ENCODE measurements at places on chromosomes 1 and 21.

DNA sequence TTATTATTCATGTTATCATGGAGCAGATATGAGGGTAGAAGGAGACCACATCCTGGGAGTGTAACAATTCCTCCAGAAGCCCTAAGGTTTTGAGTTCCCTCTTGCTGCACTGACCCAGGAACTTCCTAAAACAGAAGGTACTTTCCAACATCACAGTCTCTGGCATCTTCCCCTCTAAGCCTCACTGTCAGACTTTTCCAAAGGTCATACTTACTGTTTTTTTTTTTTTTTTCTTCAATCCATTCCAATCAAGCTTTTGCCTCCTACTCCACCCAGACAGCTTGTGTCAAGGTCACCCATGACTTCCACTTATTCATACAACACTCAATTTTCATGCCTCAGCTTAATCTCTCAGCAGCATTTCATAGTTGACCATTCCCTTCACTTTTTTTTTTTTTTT lies 18.4 kb upstream of the UQCRHL start:
- no peak for DNase-seq

DNA sequence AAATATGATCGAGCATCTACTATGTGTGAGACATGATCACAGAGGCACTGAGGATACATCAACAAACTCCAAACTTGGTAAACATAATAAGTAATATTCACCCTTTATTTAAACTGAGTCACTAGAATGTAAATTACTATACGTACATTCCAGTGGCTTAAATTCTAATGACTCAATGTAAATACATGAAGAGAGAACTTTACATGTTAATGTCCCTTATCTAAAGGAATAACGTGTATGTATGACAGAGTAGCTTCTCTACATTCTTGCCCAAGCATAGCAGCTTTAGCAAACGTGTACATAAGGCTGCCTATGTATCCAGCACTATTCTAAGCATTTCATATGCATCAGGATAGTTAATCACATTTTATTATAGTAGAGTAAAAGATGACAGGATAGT lies 111.8 kb upstream of the CYYR1 start:
- DNase-seq = no peak

DNA sequence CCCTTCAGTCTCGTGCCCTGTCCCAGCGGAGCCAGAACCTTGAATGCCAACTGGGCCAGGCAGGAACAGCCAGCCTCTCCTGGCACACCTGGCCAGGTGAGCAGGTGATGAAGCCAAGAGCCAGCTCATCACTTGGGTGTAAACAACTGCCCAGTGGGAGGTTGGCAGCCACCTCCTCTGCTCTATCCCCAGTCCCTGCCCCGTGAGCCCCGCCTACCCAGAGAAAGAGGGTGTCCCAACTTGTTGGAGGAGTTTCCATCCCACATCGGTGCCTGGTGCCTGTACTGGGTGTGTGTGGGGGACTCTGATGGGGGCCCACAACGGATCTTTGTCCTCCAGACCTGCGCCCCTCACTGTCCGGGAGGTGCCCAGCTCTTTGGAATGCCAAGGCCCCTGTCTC lies 17.8 kb upstream of the FAM131C start:
- no peak for DNase-seq

GRCh38 chr1:46520063-46520911 lies 30.7 kb downstream of the DMBX1 start:
- DNase-seq = no peak

DNA sequence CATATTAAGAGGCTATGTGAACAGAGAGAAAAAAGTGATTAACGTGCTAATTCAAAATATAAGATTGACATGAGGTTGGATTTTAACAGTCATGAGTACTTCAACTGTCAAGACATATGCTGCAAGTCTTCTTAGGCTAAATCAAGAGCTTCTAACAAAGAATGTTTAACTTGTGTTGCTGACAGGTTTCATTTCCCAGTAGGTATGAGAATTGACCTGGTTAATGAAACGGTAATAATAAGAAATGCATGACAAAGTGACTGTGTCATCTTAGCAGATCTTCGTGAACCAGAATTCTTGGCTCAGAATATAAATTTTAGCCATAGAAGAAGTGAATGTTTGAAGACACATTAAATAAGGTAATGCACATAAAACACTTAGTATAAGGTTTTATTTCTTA lies 132.6 kb upstream of the PTGFR start:
- DNase-seq = no peak

- no peak for DNase-seq
Measured at GRCh38 chr1:5909576-5910275, 82.5 kb downstream of the NPHP4 start.

GRCh38 chr1:167501515-167502191 lies 16.7 kb downstream of the CD247 start:
- no peak for DNase-seq

GRCh38 chr1:54325703-54326461 lies 80.3 kb downstream of the SSBP3 start:
- no peak for DNase-seq

DNA sequence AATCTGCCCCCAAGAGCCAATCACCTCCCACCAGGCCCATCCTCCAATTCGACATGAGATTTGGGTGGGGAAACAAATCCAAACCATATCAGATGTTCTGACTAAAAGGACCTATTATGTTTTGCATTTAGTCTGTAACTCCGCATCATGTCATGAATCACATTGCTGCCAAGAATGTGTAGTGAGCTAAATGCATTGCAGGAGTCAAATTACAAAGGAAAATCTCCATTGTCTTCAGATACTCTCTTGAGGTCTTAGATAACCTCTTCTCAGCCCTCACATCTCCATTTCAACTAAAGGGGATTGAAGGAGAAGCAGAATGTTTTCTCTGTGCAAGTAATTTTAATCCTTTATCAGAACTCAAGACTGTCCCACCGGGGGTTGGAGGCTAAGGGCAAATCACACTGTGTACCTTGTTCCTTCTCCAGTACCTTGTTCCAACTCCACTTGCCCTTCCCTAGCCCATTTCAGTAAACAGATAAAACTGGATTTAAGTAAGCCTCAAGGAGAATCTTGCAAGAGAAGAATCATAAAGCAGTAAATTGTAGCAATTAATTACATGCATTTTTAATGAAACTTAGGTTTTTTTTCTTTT lies 34.1 kb downstream of the EXTL2 start:
- no peak for DNase-seq

- DNase-seq = no peak
Measured at GRCh38 chr1:180927841-180928240, 15.1 kb downstream of the KIAA1614 start.
